IMR-90 (cell line): ENCODE measurements at places on chromosomes 2 and 18. TPM values are rescaled to one million over a fixed set of nuclear protein-coding genes. Genes with fewer than 3 reads are reported as not detected.

Gene FHL2
- 550 and 574 TPM in 2 replicates for polyA plus RNA-seq

Gene SKA1
- polyA plus RNA-seq, result 4.8 and 5.8 TPM in 2 replicates

Gene ALPI
- not detected in 2 replicates for polyA plus RNA-seq

Gene SPATA3
- not detected in 2 replicates for polyA plus RNA-seq

Gene CABYR
- polyA plus RNA-seq, result 6.2 and 7.1 TPM in 2 replicates

Gene DHX57
- polyA plus RNA-seq, result 8.0 and 9.5 TPM in 2 replicates

Gene UGT1A5
- polyA plus RNA-seq, result not detected in 2 replicates

Gene IHH
- polyA plus RNA-seq, result not detected in 2 replicates

Gene SCG2
- 0.26 and 0.46 TPM in 2 replicates for polyA plus RNA-seq

Gene REG3A
- polyA plus RNA-seq, result not detected in 2 replicates

Gene IL36G
- polyA plus RNA-seq, result not detected in 2 replicates

Gene CCDC150
- polyA plus RNA-seq, result 3.3 and 4.3 TPM in 2 replicates

Gene MOB4
- polyA plus RNA-seq, result 29.3 and 36.0 TPM in 2 replicates

Gene FAP
- 74.1 and 95.0 TPM in 2 replicates for polyA plus RNA-seq

Gene UGT1A4
- polyA plus RNA-seq, result not detected in 2 replicates

Gene METTL4
- 3.9 and 4.9 TPM in 2 replicates for polyA plus RNA-seq

Gene SERPINE2
- polyA plus RNA-seq, result 62.7 and 109 TPM in 2 replicates

Gene TTN
- polyA plus RNA-seq, result 0.02 and 0.03 TPM in 2 replicates

Gene TRPM8
- 0.10 TPM in 1 of 2 replicates, not detected in the other for polyA plus RNA-seq

Gene TSPYL6
- not detected in 2 replicates for polyA plus RNA-seq

Gene WDR35
- polyA plus RNA-seq, result 2.7 and 3.4 TPM in 2 replicates

Gene ZBTB14
- polyA plus RNA-seq, result 4.5 and 5.8 TPM in 2 replicates

Gene DSG2
- 1.4 and 1.8 TPM in 2 replicates for polyA plus RNA-seq

Gene WNT6
- polyA plus RNA-seq, result not detected in 2 replicates

Gene CCDC85A
- 1.1 and 1.5 TPM in 2 replicates for polyA plus RNA-seq

Gene ADGRF3
- polyA plus RNA-seq, result 0.07 and 0.15 TPM in 2 replicates

Gene CD8B
- not detected in 2 replicates for polyA plus RNA-seq

Gene EEF1B2
- 751 and 815 TPM in 2 replicates for polyA plus RNA-seq

Gene PPP1R1C
- 0.10 and 0.34 TPM in 2 replicates for polyA plus RNA-seq

Gene ARHGAP15
- not detected in 2 replicates for polyA plus RNA-seq

Gene EVA1A
- 54.5 and 61.6 TPM in 2 replicates for polyA plus RNA-seq

Gene GPR55
- polyA plus RNA-seq, result 0.03 TPM in 1 of 2 replicates, not detected in the other

Gene MC5R
- polyA plus RNA-seq, result not detected in 2 replicates

Gene MGAT4A
- polyA plus RNA-seq, result not detected in 2 replicates

Gene KRCC1
- 11.9 and 14.3 TPM in 2 replicates for polyA plus RNA-seq

Gene SCN7A
- polyA plus RNA-seq, result 0.24 and 0.39 TPM in 2 replicates

Gene BOLL
- polyA plus RNA-seq, result not detected in 2 replicates

Gene NT5DC4
- polyA plus RNA-seq, result not detected in 2 replicates

Gene TUBA3D
- polyA plus RNA-seq, result not detected in 2 replicates

Gene ZSCAN30
- polyA plus RNA-seq, result 7.0 and 9.9 TPM in 2 replicates

Gene ASB18
- not detected in 2 replicates for polyA plus RNA-seq
